Spleen (tissue), 13 donors: ENCODE measurements at places on chromosomes 3 and 15.

- DNase-seq: peak; percentile 85
These were observed 13.5 kb downstream of the SNX33 start for GRCh38 chr15:75661100-75661755.

GRCh38 chr3:171393032-171393744, 67.0 kb downstream of the TNIK start:
- DNase-seq: no peak

DNA sequence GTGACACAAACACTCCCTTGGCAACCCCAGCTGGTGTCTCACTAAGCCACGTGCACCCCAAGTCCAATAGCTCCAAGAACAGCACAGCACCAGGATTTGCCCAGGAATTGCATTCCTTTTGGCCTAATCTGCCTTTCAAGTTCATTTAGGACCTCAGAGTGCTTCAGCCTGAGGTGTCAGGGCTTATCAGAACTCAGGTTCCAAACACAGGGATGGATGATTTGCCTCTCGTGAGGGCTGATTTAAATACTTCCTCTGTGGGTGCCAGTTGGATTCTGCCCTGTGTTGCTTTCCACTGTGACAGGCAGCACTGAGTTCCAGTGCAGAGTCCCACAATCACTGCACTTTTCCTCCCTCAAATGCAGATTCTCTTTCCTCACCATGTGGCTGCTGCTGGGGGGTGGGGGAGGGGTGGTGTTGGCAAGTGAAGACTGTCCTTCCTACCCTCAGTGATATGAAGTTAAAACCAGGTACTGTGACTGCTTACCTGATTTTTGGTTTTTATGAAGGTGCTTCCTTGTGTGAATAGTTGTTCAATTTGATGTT, 204.3 kb upstream of the STAC start:
- no peak for DNase-seq

GRCh38 chr15:29268706-29269484, 727 bp downstream of the NSMCE3 start:
- peak; percentile 78 for DNase-seq

- peak; percentile 79 for DNase-seq
These were observed 1.4 kb upstream of the NECTIN3 start for GRCh38 chr3:111069974-111070771.

GRCh38 chr3:146884296-146884695, 279.1 kb upstream of the PLSCR5 start:
- DNase-seq: no peak

- DNase-seq: no peak
These were observed 54.2 kb upstream of the SPATA12 start for GRCh38 chr3:57006179-57006657.

DNA sequence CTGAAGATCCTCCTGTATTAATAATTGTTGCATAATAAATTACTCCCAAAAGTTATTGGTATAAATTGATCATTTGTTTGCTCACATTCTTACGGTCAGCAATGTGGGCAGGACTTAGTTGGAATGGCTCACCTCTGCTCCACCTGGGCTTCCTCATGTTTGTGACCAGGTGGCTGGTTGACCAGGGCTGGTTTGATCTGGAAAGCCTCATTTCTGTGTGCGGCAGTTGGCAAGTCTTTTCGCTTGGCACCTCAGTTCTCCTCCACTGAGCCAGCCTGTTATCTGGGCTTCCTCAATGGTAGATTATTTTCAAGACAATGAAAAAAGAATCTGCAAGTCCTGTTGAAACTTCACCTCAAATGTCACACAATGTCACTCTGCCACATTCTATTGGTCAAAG, 301.1 kb downstream of the TBL1XR1 start:
- DNase-seq: no peak

DNA sequence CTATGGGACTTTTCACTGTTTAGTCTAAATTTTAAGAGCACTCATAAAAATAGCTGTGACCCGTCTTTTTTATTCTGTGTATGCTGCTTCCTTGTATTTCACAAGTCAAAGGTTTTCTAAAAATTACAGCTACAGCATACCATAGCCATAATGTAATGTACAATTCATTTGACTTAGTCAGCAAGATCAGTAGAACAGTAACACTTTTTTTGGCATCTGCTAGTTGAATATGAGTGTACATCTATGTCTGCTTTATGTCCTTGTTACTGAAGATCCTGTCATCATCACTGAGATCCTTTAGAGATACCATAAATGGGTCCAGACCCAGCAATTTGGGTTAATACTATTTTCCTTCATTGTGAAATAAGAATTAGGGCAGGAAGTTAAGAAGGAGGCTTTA, 42.2 kb downstream of the CMSS1 start:
- no peak for DNase-seq

DNA sequence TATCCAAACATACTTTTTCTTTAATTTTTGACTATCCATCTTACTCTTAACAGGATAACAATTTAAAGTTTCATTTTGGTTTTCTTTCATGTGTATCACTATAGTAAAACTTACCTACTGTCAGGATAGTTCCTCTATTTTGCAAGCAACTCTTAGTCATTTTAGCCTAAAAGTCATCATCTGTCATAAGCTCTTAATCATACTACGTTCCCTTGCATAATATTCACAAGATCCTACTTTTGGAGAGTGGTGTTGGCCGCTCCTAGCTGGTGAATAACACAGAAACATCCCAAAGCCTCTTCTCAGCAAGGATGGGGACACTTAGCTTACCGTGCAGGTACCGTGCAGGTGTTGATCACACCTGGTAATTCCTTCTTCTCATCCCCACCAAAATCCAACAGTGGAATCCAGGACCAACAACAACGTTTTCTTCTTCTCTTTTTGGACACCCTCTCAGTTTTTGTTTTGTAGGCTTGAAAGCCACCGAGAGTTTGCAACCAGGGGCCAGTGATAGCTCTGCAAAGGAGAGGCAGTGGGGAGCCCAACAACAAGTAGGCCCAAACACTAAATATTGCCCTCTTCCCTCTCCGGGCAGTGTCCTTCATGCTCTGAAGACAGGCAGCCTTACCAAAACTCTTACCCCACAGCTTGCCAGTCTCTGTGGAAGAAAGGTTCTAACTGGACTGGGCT, 433 bp downstream of the FILIP1L start:
- DNase-seq: no peak

GRCh38 chr15:87142096-87142495, 1062.4 kb downstream of the AGBL1 start:
- DNase-seq: no peak

- DNase-seq: no peak
These were observed 24.5 kb downstream of the MAP2K1 start for GRCh38 chr15:66411190-66411589.

GRCh38 chr3:58036293-58037032, 28.2 kb downstream of the FLNB start:
- DNase-seq: peak; percentile 16

DNA sequence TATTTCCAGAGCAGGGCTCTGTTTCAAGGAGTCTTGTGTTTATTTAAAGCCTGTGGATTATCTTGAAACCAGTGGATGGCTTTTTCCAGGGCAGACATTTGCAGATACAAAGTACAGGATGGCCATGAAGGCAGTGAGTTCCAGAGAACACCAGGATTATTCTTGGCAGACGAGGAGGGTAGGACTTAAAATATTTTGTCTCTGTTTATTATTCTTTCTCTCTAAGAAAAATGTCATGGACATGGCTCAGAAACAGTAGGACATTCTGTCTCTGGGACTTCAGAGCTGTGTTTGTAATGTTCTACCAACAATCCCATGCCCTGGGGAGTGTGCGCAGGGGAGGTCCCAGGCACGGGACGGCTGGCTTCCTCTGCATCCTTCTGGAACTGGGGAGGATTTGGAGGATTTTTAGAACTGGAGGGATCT, 125.9 kb downstream of the ATP10A start:
- DNase-seq: no peak

- peak; percentile 51 for DNase-seq
These were observed 26.8 kb upstream of the NR2C2 start for GRCh38 chr3:14920536-14920935.

DNA sequence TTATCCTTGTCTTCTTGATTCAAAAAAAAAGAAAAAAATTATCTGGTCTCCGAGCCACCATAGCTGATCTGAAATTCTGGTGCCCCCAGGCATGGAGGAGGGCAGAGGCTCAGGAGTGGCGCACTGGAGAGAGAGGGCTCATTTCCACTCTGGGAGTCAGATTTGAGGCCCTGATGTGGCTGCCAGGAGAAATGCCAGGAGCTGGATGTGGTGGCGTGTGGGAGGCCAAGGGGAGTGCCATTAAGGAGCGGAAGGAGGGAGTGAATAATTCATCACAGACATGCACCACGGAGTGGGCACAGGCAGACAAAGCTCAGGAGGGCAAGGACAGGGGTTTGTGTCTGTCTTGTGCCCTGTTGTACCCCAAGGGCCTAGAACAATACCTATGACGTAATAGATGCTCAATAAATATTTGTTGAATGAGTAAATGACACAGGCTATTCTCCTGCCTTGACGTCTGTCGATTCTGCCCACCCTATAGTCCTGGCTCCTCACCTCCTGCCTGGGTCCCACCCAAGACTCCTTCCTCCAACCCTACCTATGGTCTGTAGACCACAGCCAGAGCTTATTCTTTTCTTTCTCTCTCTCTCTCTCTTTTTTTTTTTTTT, 12.0 kb upstream of the GRIP2 start:
- peak; percentile 23 for DNase-seq

- DNase-seq: no peak
These were observed 15.6 kb downstream of the THAP10 start for GRCh38 chr15:70876683-70877082.

GRCh38 chr3:127961963-127962362, 46.9 kb downstream of the KBTBD12 start:
- DNase-seq: no peak

GRCh38 chr15:92653836-92654539, 1.6 kb downstream of the FAM174B start:
- DNase-seq: no peak

- no peak for DNase-seq
These were observed 77.9 kb downstream of the APBA2 start for GRCh38 chr15:28963711-28964081.

GRCh38 chr15:41861736-41862356, 23.2 kb downstream of the PLA2G4B start:
- no peak for DNase-seq

- DNase-seq: no peak
These were observed 547.1 kb downstream of the FHIT start for GRCh38 chr3:60703956-60704736.

DNA sequence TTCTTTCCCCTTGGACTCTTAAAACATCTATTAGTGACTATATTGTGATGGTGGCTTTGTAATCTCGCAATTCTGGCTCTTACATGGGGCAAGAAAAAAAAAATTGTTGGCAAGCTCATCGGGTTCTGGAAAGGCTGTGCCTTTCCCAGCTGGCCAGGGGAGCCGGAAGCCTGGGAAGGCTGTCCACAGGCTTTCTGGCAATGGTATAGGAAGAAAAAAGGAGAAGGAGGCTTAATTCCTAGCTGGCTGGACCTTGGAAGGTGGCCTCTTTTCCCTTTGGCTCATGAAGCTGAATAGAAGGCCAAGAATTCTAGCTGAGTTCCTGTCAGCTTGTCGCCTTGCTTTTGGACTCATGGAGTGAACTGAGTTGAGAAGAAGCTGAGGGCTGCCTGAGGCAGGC, 243.5 kb upstream of the SEMA6D start:
- DNase-seq: no peak

GRCh38 chr3:107574650-107575049, 51.9 kb downstream of the BBX start:
- DNase-seq: no peak

DNA sequence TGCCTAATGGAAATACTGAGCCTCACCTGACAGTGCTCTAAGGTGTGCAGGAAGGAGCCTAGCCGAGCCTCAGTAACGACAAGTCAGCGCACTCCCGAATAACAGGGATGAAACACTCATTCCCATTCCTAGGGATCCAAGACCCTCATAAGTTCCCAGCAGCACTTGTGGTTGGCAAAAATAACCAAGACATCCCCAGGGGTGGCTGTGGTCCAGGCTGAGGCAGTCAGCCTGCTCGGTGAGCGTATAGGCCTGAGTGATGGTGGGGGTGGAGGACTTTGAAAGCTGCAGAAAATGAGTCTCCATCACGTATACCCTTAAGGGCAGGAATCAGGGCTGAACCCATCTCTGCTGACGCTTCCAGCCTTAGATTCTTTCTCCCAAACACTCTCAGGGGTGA, 120.1 kb downstream of the SMAD6 start:
- DNase-seq: no peak

GRCh38 chr3:32283304-32283703, 44.8 kb downstream of the CMTM8 start:
- DNase-seq: peak; percentile 76

DNA sequence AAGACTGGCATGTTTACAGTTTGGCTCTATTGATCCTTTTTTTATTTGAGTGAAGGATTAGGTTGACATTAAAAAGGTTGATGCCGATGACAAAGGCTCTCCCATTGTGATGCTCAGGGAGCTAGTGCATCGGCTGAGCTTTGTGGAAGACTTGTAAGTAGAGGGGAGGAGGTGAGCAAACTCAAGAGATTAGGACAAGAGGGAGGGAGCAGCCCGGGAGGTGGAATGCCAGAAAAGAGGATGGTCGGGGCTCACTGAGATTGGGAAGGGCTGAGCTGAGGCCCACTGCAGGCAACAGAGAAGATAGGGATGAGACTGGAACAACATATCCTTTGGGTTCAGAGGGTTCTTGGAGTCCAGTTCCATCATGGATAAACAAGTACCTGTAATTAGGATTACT, 26.5 kb upstream of the PSMD6 start:
- DNase-seq: no peak

DNA sequence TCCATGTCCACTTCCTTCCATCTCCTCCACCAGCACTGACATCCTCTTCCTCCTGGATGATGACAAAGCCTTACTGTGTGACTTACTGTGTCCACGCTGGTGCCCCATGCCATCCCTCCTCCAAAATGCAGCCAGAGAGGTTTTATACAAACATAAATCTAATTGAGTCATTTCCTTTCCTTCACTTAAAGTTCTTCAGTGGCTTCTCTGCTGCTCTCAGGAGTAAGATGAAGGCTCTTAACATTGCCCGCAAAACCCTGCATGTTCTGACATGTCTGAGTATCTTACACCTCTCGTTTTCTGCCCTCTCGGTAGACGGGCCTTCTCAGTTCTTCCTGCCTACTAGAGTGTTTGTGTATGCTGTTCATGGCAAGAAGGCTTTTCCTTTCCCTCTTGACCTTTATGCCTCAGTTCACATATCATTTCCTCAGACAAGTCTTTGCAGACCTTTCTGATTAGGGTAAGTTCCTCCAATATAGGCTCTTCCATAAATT, 175.5 kb downstream of the CFAP20DC start:
- DNase-seq: no peak

GRCh38 chr3:34015204-34016142, 217.0 kb downstream of the PDCD6IP start:
- no peak for DNase-seq

DNA sequence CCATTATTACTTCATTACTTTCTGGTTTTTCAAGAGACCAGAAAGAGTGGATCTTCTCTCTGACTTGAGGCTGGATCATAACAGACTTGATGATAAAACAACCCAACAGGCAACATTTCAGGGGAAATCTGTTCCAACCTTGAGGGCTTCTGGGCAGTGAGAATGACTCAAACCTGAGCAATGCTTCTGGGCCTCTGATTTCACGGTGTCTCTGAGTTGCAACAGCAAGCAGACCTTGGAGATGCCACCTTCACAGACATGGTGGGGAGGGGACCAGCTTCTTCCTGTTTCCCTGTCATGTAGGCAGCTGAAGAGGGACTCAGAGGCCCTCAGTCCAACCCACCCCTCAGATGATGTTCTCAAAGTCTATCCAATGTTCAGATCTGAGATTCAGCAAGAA, 104.0 kb downstream of the ABHD5 start:
- DNase-seq: no peak

- no peak for DNase-seq
These were observed 424.3 kb upstream of the CBLB start for GRCh38 chr3:106293161-106293560.
